ENCODE measurements at places on chromosomes 4 and X.
A peak's percentile ranks its signal among the peaks of the same experiment; 100 is the strongest.

GRCh38 chr4:159201168-159201567 lies 98.3 kb downstream of the RAPGEF2 start:
- DNase-seq = no peak

DNA sequence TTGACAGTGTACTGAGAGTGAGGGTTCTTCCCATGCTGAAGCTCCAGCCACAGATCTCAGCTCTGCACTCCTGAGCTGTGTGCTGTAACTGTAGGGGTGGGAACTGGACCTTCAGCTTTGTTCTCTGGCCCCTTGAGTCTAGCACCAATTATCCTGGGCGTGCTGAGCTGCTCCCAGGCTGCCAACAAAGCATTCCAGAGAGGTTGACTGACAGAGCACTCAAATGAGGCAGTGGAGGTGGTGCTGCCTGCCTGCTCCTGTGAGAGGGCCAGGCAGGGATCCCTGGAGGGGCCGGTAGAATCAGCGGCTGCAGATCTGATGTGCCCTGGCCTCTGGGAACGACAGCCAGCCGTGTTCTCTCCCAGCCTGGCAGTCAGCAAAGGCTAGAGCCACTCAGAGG lies 375.7 kb upstream of the AADAT start:
- DNase-seq = no peak

DNA sequence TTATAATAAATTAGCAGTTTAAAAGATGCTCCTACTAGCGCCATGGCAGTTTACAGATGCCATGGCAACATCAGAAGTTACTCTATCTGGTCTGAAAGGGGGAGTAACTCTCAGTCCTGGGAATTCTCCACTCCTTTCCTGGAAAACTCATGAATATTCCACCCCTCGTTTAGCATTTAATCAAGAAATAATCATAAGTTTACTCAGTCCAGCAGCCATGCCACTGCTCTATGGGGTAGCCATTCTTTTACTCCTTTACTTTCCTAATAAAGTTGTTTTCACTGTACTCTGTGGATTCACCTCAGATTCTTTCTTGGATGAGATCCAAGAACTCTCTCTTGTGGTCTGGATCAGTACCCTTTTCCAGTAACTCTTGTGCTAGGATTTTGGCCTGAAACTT lies 52.3 kb downstream of the GUCY1B1 start:
- no peak for DNase-seq

DNA sequence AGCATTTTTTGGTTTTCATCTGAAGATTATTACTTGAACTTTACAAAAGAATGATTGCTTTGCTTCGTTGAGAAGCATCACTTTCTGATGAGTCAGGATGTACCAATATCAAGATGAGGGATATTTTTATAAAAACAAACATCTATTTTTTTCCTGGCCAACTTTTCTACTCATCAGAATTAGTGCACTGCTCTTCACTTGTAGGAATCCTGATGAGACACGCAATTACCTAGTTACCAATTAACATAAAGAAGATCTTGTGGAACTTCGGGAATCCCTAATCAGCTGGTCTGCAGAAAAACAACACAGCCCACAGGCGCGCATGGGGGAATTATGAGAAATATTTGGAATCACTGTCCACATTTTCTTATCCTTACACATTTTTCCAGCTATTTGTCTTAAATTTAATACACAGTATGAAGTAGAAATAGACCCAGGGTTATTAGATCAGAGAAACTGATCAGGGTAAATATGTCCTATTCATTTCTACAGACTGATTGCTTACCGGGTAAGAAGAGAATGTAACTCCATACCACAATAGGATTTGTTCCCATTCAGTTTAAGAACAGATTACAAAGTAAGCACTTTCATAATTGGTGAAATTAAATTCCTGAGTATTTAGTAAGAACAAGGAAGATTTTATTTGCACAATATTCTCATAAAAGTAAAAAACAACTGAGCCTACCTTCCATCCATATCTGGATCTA lies 50.9 kb downstream of the MFAP3L start:
- DNase-seq = no peak

- no peak for DNase-seq
These were observed 161.7 kb downstream of the AFAP1 start for GRCh38 chr4:7777871-7778509.

DNA sequence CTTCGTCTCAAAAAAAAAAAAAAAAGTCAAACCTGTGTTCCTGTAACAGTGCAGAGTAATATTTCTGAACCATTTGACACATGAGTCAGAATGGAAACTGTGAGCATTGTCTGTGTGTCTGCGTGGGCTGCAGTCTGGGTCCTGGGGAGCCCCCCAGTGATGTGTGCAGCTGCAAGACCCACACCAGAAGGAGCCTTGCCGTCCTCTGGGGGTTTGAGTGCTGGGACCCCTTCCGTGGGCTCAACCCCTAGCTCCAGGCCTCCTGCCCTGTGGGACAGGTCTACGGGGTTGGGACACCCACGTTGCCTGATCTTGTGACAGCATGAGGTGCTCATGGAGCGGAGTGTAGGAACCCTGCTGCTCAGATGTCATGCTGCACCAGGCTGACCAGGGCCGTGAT lies 43.7 kb downstream of the DDX3X start:
- no peak for DNase-seq

GRCh38 chrX:54397113-54397512 lies 39.3 kb upstream of the WNK3 start:
- no peak for DNase-seq

DNA sequence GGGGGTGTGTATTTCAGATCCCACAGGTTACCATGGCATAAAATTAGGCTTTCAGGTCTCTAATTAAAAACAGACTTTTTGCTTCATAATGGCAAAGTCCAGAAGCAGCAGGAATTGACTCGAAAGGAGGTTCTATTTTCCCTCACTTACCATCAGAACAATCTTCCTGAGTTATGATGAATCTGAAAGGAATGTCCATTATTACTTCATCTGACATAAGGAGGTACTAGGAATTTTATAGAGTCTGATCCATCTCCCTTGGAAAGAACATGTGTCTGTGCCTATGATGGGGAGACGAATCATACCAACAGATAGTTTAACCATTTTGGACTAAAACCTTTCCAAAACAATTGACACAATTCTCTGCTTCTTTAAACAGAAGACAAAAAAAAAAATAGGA lies 206.3 kb upstream of the FGF13 start:
- peak; percentile 8 for DNase-seq

GRCh38 chr4:25113915-25114904 lies 46.0 kb downstream of the SEPSECS start:
- no peak for DNase-seq

DNA sequence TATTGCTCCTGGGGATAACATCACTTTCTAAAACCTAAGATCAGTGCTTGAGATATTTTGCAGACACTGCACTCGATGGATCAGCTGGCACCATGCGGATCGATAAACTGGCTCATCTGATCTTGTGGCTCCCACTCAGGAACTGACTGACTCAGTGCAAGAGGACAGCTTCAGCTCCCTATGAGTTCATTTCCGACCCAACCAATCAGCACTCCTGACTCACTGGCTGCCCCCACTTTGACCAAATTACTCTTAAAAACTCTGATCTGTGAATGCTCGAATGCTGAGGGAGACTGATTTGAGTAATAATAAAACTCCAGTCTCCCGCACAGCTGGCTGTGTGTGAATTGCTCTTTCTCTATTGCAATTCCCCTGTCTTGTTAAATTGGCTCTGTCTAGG lies 110.1 kb downstream of the ANAPC4 start:
- no peak for DNase-seq

DNA sequence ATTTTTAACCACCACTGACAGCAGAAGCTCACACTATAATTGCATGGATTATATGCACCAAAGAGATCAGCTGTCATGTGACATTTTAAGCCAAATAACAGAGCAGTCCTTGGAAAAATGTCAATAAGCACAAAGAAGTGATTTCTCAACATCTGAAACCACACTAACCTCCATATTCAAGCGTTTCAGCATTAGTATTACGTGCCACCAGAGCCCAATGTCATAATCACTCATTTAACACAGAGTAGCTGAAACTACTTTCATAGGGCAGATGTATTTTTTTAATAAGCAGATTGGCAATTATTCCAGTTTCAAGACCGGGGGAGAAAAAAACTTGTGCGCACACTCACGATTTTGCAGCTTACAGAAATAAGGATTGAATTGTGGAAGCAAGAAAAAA lies 76.6 kb downstream of the SH3KBP1 start:
- DNase-seq = peak; percentile 37
